Occipital lobe (tissue), 3 donors: ENCODE measurements at places on chromosomes 2 and 18.
A peak's percentile ranks its signal among the peaks of the same experiment; 100 is the strongest.

- no peak for DNase-seq
These were observed 19.1 kb downstream of the LRP2 start for GRCh38 chr2:169343202-169343601.

DNA sequence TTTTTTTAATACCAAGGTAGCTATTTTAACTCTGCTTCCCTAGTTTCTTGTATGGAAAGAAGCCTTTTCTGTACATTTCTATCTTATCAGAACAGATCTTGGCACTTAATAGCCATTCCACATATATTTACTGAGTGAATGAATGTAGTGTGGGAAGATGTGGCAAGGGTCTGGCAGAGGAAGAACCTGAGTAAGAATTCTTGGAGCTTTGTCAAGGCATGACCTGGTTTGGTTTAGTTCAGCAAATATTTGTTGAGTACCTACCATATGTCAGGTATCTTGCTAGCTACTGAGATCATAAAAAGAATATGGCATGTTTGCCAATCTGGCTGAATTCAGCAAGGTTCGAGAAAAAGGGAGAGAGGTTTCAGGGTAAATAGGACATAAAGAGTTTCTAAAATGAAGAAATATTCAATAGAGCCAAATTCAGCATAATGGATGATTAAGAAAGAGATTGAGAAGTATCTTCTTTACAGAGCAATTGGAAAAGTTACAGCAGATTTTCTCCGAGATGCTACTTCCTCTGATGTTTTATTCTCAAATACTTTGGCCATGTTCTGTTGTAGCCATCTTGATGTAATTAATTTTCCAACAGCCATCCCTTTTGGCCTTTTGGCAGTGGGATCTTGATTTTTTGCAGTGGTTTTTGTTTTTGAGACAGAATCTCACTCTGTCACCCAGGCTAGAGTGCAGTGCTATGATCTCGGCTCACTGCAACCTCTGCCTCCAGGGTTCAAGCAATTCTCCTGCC, 21.7 kb upstream of the MEP1B start:
- no peak for DNase-seq

DNA sequence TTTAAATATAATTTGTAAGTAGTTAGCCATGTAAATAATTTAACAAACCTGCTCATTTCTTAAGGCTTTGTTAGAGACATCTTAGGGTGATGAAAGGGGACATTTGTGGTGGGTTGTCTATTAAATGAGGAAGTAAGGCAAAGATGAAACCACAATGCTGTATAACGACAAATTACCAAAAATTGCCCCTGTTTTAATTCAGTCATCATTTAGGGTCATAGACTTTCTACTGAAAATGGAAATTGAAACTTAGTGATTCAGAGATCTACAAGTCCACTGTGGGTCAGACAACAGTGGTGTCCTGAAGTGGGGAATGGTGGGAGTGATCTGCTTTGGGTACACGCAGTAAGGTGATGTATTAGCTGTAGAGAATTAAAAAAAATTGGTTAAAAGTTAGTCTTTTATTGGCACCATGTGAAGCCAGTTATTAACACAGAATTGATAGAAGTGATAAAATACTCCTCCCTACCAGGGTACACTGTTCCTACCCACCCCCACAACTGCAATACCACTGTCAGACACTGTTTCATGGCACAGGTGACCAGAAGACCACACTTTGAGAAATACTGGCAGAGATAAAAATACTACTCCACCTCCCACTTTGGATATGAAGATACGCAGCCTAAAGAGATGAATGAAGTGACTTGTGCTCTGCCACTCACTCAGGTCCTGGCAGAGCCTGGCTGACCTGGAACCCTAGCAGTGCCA, 13.4 kb downstream of the CERS6 start:
- no peak for DNase-seq

DNA sequence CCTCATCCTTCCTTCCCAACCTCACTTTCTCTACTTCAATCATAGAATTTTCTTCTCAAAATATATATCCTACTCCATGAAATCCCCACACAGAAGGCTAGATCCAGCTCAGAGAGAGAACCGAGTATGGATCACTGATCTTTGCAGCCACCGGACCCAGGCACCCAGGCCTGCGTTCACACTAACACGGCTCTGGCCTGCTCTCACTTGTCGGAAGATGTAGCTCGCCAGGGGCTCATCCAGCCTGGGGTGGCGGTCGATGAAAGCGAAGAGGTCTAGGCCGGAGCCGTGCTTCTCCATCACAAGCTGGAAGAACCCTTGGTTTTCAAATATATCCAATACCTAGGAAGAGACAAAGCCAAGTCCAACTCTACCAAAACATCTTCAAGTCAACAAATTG, 12.7 kb upstream of the MTERF4 start:
- DNase-seq, result no peak

DNA sequence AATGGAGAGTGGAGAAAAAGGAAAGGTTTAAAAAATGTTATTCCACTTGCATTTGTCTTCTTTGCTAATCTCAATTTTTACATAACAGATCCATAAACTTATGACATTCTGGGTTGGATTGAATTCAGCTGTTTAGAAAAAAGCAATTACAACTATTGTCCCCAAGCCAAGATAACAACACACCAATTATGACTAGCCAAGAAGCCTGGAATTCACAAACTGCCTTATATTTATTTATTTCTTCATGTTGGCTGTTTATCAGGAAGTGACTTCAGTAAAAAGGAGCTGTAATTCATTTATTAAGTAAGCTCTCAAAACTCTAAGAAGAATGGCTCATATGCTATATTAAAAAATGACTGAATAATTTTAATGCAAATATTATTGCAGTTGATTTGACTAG, 137.4 kb downstream of the CALCRL start:
- no peak for DNase-seq

GRCh38 chr18:62883937-62884735, 168.8 kb downstream of the PHLPP1 start:
- DNase-seq, result no peak

- DNase-seq, result no peak
These were observed 96.6 kb downstream of the NEDD4L start for GRCh38 chr18:58140387-58141325.

GRCh38 chr18:49431165-49431962, 29.1 kb downstream of the DYM start:
- DNase-seq, result no peak

GRCh38 chr18:23433360-23433759, 19.7 kb upstream of the RIOK3 start:
- no peak for DNase-seq

DNA sequence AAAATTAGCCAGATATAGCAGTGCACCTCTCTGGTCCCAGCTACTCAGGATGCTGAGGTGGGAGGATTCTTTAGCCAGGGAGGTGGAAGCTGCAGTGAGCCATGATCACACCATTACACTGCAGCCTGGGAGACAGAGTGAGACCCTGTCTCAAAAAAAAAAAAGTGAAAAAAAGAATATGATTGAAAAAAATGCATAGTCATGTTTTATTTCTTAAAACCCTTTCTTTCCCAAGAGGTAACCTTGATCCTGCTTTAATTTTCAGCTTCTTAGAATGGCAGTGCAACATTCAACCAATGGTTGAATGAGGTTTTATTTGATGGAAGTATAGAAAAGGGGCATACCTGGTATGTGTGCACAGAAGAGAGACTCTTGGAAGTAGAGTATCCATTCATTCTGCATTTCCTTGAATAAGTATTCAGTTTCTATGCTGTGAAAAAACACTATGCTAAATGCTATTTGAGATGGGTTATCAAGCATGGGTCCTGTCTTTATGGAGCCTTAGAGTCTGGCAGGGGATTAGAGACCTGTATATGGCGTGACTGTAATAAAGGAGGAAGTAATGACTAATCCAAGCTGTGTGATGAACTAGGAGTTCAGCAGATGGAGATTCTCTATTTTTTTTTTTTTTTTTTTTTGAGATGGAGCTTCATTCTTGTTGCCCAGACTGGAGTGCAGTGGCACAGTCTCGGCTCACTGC, 146.3 kb downstream of the WDSUB1 start:
- no peak for DNase-seq

- no peak for DNase-seq
These were observed 9.8 kb upstream of the CPS1 start for GRCh38 chr2:210546424-210547208.

DNA sequence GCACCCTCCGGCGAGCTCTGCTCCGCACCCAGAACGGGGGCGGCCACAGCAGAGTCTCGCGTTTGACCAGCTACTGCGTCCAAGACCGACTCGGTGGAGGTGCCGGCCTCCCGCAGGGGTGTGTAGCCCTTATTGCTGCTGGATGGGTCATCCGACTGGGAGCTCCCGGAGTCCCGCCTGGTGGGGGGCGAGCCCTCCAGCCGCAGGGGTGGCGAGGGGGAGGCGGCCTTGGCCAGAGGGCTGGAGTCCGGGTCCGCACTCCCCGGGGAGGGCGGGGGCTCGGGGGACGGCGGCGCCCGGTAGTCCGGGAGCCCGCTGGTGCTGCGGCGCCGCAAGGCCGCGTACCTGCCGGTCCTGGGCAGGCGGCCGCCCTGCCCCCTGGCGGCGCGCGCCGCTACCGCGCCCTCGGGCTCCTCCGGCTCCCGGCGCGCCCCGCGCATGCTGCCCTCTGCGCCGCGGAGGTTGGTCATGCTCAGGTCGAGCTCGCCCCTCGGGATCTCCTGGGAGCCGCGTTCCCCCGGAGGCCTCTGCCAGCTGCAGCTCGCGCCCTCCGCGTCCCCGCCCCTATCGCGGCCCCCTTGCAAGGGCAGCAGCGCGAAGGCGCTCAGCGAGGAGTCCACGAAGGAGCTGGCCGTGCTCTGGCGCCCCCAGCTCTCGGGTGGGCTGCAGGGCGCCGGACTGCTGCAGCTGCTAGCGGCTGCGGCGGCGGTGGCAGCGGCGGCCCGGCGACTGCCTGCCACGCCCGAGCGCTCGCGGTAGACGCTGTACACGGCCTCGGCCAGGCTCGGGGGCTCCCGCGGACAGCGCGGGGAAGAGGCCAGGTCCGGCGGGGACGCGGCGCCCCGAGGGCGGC, 4.8 kb downstream of the TMEM200C start:
- DNase-seq, result no peak

- no peak for DNase-seq
These were observed 20.8 kb downstream of the PTPN18 start for GRCh38 chr2:130376433-130377293.

DNA sequence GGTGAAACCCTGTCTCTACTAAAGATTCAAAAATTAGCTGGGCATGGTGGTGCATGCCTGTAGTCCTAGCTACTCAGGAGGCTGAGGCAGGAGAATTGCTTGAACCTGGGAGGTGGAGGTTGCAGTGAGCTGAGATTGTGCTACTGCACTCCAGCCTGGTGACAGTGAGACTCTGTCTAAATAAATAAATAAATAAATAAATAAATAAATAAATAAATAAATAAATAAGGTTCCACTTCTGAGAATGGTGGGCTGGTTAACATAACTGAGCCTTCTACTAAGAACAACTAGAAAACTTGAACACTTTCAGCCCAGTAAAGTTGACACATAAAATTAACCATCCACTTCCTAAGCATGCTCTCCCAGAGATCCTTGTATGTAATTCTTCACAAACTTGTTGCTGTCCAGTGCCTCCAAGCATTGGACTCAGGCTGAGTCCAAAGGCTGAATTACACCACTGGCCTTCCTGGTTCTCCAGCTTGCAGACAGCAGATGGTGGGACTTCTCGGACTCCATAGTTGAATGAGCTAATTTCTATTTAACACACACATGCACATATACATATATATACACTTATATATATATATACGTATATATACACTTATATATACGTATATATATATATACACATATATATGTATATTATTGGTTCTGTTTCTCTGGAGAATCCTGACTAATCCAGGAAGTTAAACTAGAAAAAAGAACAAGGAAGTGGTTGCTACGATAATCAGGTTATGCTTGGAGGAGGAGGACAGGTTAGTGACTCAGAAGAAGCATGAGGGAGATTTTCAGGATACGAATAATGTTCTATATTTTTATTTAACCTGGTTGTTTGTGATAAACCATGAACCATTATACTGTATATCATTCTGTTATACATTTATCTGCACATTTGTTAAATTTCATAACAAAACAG, 348.8 kb downstream of the METTL4 start:
- DNase-seq, result no peak

DNA sequence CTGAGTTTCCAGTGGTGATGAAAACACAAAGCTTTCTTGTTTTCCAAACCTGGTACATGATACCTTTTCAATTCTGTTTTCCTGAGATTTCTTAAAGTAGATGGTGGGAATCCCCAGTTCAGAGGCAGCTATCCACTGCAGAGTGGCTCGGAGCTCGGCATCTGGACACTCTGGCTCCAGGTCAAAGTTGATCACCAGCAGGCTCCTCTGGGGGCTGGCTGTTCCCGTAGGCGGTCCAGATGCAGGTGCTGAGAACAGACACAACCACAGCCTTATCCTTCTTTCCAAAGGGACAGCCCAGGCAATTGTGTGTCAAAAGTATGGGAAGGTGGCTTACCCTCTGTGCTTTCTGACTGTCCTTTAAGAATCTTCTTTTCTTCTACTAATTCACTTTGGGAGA, 119.5 kb downstream of the DAW1 start:
- DNase-seq, result no peak

DNA sequence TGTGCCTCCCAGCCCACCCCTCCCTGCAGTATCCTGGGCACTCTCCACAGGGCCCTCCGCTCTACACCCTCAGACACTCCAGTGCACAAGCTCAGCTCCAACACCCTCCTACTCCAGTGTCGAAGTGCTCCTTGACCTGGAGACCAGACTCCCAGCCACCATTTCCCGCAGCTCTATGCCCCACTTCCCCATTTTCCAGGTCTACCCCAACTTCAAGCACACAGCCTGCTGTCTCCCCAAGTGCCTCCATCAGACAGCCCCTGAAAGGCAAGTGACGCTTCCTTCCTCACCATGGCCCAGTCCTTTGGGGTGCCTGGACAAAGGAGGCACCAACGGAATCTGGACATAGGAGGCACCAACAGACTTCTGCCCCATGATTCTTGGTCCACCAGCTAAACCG, 7.2 kb downstream of the PASK start:
- no peak for DNase-seq

DNA sequence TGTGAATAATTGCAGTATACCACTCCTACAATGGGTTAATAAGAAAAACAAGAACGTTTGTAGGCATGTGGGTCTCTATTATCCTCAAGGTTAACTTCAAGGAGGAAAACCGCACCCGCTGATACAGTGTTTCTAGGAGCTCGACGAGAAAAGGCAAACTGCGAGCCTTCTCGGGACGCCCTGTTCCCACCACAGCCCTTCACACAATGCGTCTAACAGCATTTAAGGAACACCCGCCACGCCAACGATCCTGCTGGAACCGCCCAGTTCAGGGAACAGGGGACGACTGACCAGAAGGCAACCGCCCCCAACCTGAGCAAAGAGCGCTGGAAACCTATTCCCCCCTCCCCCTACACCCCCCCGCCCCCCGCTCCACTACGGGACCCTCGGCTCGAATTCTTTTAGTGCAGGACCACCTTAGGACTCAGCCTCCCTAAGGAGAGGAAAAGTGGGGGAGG, 710 bp upstream of the TMSB10 start:
- peak; percentile 13 for DNase-seq

DNA sequence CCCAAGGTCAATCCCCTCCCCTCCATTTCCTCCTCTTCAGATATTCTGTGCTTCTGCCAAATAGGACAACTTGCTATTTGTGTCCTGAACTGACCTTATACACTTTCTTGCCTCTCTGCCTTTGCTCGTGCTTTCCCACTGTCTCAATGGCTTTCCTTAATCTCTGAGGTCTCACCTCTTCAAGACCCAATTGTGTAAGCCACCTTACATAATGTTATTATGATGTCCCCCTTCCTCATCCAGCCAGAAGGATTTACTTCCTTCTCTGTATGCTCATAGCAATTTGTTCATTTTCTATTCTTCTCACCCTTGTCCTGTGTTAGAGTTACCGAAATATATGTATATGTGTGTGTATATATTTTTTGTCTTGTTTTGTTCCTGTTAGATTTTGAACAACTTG, 26.9 kb upstream of the DARS1 start:
- DNase-seq, result no peak
